ENCODE measurements at places on chromosomes 5 and 9.
A peak's percentile ranks its signal among the peaks of the same experiment; 100 is the strongest.

- DNase-seq: no peak
Measured at GRCh38 chr5:18761801-18762200, 1127.5 kb downstream of the TAF11L14 start.

DNA sequence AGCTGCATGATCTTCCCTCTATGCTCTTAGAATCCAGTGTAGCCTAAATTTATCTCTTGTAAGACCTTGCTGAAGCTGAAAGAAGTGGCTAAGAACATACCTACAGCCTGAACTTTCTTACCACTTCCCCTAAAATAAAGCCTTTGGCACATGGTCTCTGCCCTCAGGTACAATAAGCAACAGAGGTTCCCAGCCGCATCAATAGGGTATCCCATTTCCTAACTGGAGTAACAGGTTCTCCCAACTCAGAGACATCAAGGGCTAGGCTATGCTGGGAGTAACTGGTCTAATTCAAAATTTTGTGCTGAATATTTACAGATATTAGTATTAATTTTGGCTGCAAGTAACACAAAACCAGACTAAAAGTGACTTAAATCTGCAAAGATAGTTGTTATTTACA is 335.8 kb upstream of the TRPC7 start:
- DNase-seq: no peak

DNA sequence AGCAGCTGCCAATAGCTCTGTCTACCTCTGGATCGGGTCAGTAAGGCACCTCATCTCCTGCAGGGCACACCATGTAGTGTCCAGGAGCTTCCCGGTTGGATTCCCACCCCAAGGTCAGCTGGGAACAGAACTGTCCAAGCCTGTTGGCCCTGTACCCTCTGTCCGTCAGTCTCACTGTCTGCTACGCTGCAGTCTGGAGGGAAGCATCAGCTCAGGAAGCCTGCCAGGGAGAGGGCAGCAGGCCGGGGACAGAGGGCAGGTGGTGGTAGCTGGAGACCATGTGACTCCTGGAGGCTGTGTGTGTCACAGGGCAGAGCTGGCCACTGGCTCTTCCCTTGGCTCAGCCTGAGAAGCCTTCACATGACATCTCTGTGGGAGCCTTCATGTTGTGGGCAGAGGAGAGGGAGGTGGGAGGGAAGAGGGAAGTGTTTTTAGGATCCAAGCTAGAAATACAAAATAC is 134.5 kb downstream of the SEC61B start:
- no peak for DNase-seq

DNA sequence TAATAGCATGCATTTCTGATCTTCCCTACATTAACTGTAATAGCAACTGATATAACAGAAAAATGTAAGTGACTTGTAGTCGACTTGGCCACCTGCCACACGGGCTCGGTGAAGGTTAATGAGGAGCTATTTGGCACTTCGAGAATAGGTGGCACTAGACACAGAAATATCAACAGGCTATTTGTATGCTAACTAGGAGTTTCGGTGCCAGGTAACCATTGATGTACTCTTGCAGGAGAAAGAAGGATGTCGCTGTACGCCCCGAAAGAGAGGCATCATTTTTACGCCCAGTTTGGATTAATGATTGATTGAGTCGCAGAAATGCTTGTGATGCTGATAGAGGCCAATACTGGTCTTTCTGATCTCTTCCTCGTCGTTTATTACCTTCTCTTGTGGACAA is 516 bp upstream of the DMRT2 start:
- DNase-seq: no peak

GRCh38 chr5:3116366-3116765 is 364.9 kb upstream of the IRX2 start:
- no peak for DNase-seq

DNA sequence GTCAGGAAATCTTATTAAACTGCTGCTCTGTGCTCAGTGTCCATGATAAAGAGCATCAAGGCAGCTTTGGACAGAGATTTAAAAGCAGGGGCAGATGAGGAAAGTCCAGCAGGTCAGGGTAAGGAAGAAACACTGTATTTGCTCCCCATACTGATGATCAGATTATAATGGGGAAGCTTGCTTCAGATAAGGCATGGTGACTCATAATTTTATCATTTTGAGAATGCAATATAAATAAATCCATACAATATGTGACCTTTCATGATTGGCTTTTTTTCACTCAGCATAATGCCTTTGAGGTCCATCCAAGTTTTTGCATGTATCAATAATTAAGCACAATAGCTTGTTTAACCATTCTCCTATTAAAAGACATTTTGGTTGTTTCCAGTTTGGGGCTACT is 48.1 kb upstream of the LHFPL2 start:
- DNase-seq: no peak

DNA sequence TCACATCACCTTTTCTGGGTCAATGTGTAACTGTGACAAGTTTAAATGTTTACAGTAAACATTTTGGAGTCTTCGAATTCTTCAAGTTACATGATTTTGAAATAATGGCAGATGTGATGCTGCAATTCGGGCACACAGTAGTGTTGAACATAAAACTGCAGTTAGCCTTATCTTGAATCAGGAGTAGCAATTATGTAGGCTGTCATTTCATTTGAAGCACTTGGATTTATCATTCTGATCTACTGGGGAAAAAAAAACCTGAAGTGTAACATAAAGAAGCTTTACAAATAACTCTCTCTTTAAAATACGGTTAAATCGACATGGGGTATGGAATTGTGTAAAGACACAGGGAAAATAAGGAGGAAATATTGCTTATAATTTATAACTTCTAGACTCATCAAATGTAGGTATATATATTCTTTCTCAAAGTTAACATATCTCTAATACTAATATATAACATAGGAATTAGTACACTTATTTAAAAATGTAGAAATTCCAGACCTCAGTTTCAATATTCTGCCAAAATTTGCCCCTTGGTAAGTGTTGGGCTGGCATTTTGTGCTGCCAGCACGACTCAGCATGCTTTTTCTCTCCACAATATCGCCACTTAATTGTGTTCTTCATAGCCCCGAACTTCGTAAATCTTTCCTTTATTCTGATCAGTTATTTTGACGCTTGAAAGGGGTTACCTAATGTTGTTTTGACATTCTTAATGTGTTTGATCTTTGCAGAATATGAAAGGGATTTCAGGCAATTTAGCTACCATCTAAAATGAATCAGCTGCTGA is 226.7 kb downstream of the PRR16 start:
- no peak for DNase-seq

GRCh38 chr5:9516591-9516990 is 29.3 kb downstream of the SEMA5A start:
- no peak for DNase-seq

- DNase-seq: no peak
Measured at GRCh38 chr9:16482764-16483163, 387.7 kb downstream of the BNC2 start.

- DNase-seq: no peak
Measured at GRCh38 chr9:111939322-111939721, 42.7 kb downstream of the UGCG start.

GRCh38 chr9:9229269-9229668 is 1383.5 kb downstream of the PTPRD start:
- no peak for DNase-seq

GRCh38 chr5:76705574-76705973 is 10.4 kb upstream of the F2R start:
- no peak for DNase-seq

GRCh38 chr5:95172659-95173058 is 112.2 kb downstream of the MCTP1 start:
- no peak for DNase-seq

DNA sequence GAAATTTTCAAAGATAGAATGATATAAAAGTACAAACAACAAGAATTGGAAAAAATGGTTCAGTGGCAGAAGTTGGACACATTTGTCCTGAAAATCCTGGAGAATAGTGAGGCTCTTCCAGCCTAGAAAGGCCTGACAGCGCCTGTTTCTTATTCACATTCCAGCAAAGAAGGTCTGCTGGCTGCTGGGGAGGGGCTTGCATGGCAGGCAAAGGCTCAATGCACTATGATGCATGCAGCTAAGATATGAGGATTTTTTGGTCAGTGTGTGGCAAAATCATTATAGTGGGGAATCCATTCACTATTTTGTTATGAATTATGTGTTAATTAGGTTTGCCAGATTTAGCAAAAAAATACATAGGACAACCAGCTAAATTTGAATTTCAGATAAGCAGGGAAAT is 243.9 kb upstream of the SLC30A5 start:
- no peak for DNase-seq

- no peak for DNase-seq
Measured at GRCh38 chr9:135374591-135374990, 105.0 kb upstream of the PPP1R26 start.

GRCh38 chr9:116355153-116355921 is 201.7 kb downstream of the PAPPA start:
- no peak for DNase-seq

GRCh38 chr9:132984202-132985070 is 5.9 kb downstream of the GFI1B start:
- DNase-seq: no peak

- no peak for DNase-seq
Measured at GRCh38 chr9:2253636-2254580, 238.8 kb downstream of the SMARCA2 start.

- no peak for DNase-seq
Measured at GRCh38 chr9:114250648-114251047, 72.2 kb upstream of the ORM1 start.

- no peak for DNase-seq
Measured at GRCh38 chr5:16879191-16879590, 56.9 kb downstream of the MYO10 start.

GRCh38 chr5:153959134-153959957 is 79.4 kb downstream of the FAM114A2 start:
- DNase-seq: peak; percentile 74

GRCh38 chr9:123472862-123473614 is 117.0 kb downstream of the CRB2 start:
- DNase-seq: no peak

- no peak for DNase-seq
Measured at GRCh38 chr9:127036437-127036836, 86.0 kb downstream of the ANGPTL2 start.

- DNase-seq: no peak
Measured at GRCh38 chr5:41519801-41520200, 9.4 kb upstream of the PLCXD3 start.

- DNase-seq: no peak
Measured at GRCh38 chr5:141691286-141691866, 9.3 kb upstream of the ARAP3 start.

DNA sequence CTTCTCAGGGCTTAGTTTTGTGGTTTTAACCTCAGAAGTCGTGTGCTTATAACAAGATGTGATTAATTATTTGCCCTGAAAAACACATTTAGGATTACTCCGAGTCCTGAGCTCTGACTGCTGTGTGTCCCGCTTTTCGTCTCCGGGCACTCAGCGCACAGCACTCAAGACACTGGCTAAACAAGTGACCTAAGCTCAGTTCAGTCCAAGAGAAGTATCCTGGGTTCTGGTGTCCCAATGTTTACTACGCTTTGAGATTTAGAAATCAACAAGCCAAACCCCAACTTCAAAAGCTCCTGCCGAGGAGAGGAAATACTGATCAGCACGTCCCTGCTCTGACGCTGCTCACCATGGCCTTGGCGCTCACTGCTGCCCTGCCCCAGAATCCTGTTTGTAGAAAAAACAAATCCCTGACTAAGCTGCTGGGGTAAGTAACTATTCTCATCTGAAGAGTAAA is 53.2 kb downstream of the IPPK start:
- no peak for DNase-seq

- DNase-seq: peak; percentile 65
Measured at GRCh38 chr9:134215699-134216448, 51.5 kb upstream of the RNU6ATAC start.

DNA sequence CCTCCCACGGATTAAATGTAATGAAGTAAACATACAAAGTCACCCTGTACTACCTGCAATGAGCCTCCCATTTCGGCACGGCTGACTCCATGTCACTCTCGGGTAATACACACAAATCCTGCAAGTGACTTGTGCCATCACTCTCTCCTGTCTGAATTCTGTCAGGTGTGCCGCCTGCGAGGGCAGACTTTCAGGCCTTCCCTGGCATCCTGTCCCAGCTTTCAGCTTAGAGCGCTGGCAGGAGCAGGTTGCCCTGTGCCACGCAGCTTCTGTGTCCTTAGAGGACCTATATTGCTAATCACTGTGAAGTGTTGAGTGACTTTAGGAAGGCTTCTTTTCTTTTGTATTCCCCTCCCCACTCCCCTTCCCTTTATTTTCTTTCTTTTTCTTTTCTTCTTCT is 25.8 kb upstream of the S1PR3 start:
- no peak for DNase-seq

DNA sequence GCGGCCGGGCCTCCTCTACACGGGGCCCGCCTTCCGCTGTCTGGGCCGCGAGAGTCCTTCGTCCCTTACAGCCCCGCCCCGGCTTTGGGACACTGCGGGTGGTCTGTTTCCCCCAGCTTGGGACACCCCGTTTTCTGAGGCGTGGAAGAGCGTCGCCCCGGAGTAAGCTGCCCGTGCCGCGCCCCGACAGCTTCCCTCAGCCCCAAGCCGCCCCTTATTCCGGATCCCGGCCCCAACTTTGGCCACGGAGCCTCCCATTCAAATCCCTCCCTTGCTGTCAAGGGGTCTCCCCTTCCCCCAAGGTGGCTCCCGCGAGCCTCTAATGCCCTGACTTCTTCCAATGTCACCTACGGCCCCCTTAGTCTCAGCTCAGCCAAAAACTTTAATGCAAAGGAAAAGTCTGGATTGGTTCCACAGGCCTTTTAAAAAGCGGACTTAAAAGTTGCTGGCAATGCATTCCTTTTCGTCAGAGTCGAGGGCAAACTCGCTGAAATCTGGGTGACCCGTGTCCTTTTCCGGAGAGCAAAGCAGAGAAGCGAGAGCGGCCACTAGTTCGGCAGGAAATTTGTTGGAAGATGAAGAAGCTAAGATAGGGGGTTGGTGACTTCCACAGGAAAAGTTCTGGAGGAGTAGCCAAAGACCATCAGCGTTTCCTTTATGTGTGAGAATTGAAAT is 19.8 kb downstream of the EXOSC2 start:
- no peak for DNase-seq

- DNase-seq: no peak
Measured at GRCh38 chr5:42338136-42338535, 85.1 kb upstream of the GHR start.

- no peak for DNase-seq
Measured at GRCh38 chr5:166401391-166401790, 1890.1 kb upstream of the WWC1 start.

DNA sequence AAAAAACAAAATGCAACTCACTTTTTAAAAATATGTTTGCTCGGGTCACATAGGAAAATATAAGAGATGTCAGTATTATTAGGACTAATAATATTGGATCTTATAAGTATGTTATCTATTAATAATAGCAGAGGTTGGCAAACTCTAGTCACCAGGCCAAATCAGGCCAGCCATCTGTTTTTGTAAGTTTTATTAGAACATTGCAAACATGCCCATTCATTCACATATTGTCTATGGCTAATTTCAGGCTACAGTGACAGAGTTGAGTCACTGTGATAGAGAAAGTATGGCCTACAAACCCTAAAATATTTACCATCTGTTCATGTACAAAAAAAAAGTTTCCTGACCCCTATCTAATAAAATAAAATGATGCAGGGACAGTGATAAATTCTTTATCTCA is 97.7 kb upstream of the CDH6 start:
- DNase-seq: peak; percentile 7

- no peak for DNase-seq
Measured at GRCh38 chr9:35488021-35488420, 1.9 kb upstream of the RUSC2 start.

GRCh38 chr9:111810908-111811307 is 16.2 kb upstream of the SHOC1 start:
- DNase-seq: no peak
